ENCODE measurements at places on chromosomes 2 and 18.
A peak's percentile ranks its signal among the peaks of the same experiment; 100 is the strongest.

GRCh38 chr2:222436040-222436413 lies 11.7 kb downstream of the SGPP2 start:
- DNase-seq = no peak

DNA sequence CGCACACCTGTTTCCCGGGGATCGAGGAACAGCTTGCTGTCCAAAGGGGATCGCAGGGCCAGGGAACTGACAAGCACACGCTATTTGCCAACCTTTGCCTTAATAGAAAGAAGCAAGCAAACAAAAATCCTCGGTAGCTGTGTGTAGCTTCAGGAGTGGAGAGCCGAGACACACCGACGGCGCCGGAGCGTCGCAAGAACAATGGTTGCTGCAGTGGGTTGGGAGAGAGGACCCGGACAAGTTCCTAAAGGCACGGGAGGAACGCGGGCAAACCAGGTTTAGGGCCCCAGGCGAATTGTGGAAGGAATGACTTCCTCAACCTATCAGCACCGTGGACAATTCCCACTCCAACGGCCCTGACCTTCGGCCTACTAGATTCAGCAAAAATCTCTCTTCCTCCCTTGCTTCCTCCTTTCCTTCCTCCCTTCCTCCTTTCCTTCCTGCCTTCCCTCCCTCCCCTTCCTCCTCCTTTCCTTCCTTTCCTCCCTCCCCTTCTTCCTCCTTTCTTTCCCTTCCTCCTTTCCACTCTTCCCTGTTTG lies 4.9 kb upstream of the NEUROD1 start:
- no peak for DNase-seq

GRCh38 chr2:227616631-227617030 lies 667 bp upstream of the SCYGR4 start:
- DNase-seq = no peak

DNA sequence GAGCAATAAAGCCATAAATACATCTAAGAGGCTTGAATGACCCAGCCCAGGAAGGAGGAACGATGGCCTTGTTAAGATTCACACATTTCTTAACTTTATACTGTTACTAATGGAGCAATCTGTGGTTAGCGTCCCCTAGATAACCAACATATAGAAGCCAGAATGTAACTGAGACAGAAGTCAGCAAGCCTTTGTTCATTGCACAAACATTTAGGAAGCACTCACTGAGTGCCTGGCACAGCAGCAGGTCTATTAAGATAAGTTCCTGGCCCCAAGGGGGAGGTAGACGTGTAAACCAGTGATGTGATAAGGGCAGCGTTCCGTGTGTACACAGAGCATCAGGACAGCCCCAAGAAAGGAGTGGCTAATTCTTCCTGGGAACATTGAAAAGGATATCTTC lies 63.6 kb upstream of the ATL2 start:
- peak; percentile 11 for DNase-seq

- no peak for DNase-seq
Observed at GRCh38 chr2:43133336-43133707, 93.1 kb downstream of the ZFP36L2 start.

DNA sequence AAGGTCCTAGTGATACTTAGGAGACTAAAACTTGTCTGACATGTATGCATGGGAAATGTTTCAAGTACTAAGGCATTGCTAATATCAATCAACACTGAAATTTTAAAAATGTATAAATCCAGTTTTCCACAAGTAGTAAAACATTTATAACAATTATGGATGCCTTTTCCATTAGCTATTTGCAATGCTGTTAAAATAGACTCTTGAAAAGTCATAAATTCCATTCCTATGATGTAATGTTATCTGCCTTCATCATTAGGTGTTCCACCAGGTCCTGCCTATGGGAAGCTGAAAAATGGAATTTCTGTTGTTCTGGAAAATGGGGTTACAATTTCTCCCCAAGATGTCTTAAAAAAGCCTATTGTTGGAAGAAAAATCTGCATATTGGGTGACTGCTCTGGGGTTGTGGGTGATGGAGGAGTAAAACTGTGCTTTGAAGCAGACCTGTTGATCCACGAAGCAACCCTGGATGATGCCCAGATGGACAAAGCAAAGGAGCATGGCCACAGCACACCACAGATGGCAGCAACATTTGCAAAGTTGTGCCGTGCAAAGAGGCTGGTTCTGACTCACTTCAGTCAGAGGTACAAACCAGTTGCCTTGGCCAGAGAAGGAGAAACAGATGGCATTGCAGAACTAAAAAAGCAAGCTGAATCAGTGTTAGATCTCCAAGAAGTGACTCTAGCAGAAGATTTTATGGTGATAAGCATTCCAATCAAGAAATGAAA lies 18.7 kb downstream of the ELAC1 start:
- no peak for DNase-seq

- DNase-seq = peak; percentile 2
Observed at GRCh38 chr2:101386599-101387150, 628 bp downstream of the CREG2 start.

- DNase-seq = no peak
Observed at GRCh38 chr2:235011607-235011928, 59.8 kb downstream of the SH3BP4 start.

- peak; percentile 32 for DNase-seq
Observed at GRCh38 chr2:136997557-136997956, 232.2 kb downstream of the THSD7B start.

DNA sequence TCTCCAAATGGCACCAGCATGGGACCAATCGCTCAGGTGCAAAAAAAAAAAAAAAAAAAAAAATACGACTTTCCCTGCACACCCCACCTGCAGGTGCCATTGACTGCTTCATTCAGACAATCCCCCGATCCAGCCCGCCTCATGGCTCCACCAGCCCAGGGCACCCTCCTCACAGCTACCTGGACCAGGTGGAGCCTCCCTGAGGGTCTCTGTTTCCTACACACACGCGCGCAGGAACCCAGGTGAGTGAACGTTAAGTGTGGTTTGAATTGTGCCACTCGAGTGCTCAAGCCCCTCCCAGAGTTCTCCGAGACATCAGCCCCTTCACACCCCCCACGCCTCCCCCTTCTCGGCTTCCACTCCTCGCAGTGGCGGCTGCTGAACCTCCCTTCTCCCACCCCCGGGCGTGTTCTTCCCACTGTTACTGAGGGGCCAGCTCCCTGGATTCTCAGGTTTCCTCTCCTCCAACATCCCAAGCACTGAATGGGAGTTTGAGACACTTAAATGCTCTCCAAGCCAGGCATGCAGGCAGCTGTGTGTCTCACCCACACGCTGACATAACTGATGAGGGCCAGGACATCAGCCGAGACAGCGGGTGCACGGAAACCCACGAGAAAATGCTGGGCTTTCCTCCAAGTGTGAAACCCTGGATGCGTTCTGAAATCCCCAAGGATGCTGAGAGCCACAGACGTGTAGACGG lies 88.8 kb upstream of the SNTG2 start:
- DNase-seq = no peak

DNA sequence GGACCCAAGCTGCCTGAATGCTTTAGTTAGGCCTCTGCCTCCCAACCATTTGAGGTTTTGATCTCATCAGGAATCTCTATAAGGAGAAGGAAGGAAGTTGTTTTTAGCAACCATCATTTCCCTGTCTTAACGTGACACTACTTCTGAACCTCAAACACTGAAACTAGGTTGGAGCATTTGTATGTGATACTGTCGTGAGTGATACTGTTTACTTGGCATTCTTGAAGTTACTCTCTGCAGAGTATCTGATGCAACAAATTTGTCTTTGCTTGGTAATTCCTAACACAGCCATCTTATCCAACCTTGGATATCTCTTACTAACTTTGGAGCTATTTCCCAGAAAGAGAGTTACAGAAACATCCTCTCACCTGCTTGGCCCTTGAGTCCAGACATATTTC lies 22.1 kb downstream of the TTLL4 start:
- DNase-seq = no peak

DNA sequence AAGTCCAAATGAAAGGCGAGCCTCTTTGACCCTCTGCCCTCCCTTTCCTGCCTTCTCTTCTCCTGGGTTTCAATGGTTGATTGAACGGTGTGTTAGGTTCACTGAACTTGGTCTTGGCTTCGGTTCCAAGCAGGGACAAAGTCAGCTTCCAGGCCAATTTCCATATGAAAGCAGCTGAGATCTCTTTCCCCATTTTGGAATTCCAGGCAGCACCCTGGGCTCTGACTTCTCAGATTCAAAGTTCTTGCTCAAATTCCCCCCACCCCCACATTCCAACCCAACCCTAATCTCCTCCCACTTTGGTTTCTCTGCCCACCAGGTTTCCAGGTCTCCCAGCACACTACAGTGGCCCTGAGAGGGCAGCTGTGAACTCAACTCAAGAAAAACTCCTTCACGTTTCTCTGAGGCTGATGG lies 231.0 kb downstream of the INSIG2 start:
- no peak for DNase-seq

DNA sequence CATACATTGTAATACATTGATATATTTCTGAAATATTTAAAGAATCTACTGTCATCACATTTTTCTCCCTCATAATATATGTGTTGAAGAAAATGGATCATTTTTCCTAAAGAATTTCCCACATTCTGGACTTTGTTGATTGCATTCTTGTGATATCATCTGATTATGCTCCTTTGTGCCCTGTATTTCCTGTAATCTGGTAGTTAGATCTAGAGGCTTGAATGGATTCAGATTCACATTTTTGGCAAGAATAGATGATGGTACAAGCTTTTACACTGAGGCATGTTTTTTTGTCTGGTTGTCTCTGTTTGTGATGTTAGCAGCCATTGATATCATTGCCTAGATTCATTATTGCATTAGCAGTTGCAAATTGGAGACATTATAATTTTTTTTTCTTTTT lies 13.4 kb downstream of the UBXN2A start:
- DNase-seq = no peak

DNA sequence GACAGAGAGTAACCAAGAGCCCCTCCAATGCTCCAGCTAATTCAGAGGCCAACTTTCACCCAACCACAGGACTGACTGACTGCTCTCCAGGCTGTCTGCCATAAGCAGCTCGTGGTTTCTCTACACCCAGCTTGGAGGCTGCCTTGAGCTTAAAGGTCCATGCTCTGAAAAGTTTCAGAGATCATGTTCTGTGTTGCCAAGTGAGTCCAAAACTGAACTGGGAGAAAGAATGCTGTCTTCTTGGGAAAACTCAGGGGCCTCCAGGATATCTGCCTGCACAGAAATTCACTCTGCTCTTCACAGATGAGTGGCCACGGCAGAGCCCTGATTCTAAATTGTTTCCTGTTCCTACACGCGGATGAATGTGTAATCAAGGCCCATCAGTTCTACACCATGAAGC lies 51.1 kb downstream of the LPIN2 start:
- DNase-seq = no peak

DNA sequence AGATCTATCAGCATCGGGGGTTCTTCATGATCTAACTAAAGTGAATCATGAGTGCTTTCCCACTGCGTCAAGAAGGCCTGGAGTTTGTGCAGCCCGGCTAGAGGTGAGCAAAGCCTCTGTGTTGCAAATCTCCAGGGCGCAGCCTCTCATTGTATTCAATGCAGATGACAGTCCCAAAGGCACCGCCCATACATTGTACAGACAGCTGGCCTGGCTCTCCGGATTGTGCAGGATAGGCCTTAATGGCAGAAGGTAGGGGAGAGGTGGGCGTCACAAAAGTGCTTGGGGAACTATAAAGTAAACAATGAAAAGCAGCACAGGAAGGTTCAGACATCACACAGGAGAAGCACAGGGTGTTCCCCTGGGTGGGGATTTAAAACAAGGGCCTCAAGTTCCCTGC lies 907 bp upstream of the GYPC start:
- no peak for DNase-seq

GRCh38 chr18:12776821-12777471 lies 74.1 kb downstream of the PSMG2 start:
- peak; percentile 76 for DNase-seq

DNA sequence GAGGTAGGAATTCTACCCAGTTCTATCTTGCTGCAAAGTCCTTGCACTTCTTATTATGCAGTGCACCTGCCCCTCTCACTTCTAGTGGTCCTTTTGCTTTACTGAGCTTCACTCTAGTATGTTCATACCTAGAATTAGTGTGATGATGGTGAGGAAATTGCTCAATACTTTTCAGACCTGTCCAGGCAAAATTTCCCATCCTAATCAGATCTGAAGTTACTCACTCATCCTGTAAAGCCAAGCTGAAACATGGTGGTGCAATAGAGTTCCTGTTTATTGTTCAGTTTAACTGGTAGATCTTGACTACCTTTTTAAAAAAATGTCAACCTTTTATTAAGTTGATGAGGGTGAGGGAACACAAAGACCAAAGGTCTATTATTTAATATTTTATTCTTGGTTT lies 12.6 kb upstream of the FIGN start:
- no peak for DNase-seq

Data from NCI-H69 (cell line).